ENCODE measurements at places on chromosomes 12 and 14.

DNA sequence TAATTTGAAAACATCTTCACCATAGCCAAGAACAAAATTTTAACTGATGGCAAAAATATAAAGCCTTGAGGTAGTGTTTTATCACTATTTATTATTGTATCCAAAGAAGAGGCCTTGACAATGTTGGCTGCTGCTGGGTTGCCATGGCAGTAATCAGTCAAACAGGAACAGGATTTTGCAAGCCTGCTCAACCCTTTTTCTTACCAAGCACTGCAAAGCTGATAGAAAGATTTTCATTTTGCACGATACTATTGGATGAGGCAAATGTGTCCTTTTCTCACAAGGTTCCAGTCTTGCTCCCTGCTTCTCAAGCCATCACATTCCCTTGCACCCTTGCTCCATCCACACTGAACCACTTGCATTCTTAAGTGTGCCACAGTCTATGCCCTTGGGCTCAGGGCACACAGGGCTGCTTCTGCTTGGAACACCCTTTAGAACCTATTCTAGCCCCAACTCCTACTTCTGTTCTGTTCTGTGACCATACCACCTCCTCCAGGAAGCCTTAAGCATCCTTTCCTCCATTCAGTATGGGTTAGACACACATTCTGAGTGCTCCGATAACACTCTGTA, 76.5 kb upstream of the AMIGO2 start:
- DNase-seq = peak; percentile 77

DNA sequence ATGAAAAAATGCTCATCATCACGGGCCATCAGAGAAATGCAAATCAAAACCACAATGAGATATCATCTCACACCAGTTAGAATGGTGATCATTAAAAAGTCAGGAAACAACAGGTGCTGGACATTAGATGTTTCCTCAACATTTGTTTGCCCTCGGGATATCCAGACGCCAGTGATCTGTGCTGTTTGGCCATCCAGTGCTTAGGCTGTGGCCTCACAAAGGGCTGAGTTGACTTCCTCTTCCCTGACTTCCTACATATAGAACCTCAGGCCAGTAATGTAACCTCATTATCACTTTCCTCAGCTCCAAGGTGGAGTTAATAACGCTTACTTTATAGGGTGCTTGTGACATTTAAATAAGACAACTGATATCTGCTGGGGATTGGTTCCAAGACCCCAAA, 51.8 kb downstream of the SLC15A5 start:
- no peak for DNase-seq

GRCh38 chr12:71208053-71208685, 50.4 kb upstream of the TSPAN8 start:
- no peak for DNase-seq

DNA sequence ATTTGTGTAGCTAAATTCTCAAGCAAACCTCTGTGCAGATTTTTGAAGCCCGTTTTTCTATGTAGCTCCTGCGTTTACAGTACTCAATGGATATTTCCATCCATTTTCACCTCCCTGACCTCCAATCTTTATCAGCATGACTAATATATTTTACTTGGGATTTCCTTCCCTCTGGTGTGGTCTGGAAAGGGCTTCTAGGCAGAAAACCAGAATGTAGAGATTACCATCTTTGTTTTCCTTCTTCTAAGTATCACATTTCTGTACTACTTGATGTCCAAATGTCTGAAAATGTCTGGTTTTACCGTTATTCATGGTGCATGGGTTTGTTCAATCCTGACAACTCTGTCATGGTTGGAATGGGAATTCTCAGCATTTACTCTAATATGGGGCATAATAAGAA, 907.6 kb upstream of the FLRT2 start:
- DNase-seq = peak; percentile 16

GRCh38 chr12:77724367-77724957, 106.2 kb upstream of the NAV3 start:
- peak; percentile 37 for DNase-seq

DNA sequence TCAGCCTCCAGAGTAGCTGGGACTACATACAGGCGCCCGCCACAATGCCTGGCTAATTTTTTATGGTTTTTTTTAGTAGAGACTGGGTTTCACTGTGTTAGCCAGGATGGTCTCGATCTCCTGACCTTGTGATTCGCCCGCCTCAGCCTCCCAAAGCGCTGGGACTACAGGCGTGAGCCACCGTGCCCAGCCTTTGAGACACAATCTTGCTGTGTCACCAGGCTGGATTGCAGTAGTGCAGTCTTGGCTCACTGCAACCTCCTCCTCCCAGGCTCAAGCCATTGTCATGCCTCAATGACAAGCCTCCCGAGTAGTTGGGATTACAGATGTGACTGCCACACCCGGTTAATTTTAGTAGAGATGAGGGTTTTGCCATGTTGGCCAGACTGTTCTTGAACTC, 21.3 kb upstream of the STRN3 start:
- DNase-seq = no peak

DNA sequence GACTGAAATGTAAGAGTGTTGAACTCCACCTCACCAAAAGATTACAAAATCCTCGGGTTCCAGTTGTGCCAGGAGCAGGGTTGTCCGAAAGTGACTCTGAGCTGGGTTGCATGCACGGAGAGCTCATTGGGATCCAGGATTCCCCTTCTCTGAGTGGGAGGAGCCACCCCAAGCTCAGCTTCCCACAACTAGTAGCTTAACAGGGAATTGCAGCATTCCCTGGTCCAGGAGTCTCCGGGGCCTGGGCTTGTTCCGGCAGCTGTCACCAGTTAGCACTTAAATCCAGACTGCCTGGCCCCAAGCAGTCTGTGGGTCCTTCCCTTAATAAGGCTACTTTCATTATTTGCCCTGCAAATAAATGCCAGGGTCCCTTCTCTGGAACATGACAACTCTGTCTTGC, 50.1 kb downstream of the CD9 start:
- DNase-seq = peak; percentile 24

- DNase-seq = no peak
Observed at GRCh38 chr12:3613641-3614395, 122.8 kb downstream of the PRMT8 start.

- DNase-seq = no peak
Observed at GRCh38 chr14:103820908-103821307, 26.5 kb downstream of the PPP1R13B start.

- DNase-seq = no peak
Observed at GRCh38 chr14:60485598-60486251, at the start of gene C14orf39. TSS of gene C14orf39 (minus strand) at chr14:60486063. CDS start at chr14:60485078, 985 bp downstream.

DNA sequence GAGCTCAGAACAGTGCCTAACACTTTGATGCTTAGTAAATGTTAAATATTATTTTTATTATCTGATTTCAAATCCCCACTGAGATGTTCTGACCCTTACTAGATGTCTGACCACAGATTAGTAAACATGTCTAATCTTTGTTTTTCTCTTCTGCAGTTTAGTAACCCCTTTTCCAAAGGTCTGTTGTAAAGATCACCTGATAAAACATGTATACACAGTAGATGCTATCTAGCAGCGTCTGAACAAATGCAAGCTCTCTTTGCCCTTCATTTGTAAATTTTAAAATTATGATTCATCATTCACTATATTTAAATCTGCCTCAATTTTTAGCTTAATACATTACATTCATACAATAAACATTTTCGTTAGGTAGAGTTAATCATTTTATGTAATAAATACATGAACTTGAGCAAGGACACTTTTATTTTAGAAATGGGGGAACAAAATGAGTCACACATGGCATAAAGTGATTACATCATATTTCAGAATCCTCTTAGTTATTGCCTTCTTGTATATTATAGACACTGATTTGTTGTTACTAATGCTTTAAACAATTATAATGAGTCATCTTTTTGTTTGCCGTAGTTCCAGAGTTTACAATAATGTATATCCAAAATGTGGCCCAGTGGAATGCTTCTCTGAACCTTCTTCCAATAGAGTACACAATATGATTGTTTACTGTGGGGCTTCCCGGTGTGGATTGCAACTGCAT, 1.7 kb upstream of the OR4K5 start:
- no peak for DNase-seq

GRCh38 chr12:49069507-49070346, at the start of gene RHEBL1:
TSS of gene RHEBL1 (minus strand) at chr12:49069979. CDS start at chr12:49069785, 194 bp downstream.
- peak; percentile 99 for DNase-seq

- DNase-seq = no peak
Observed at GRCh38 chr14:39607978-39608377, 175.7 kb upstream of the FBXO33 start.

Measured in NCI-H226 (cell line).